H1 (cell line): ENCODE measurements at places on chromosomes 7 and 10. TPM values are rescaled to one million over a fixed set of nuclear protein-coding genes. Genes with fewer than 3 reads are reported as not detected.

The ITPRID1 gene
- 0.03 and 0.09 TPM in 2 replicates for polyA plus RNA-seq

GRCh38 chr7:137886746-137887145 lies 40.0 kb upstream of the DGKI start:
- DNase-seq: peak; percentile 38

- no peak for DNase-seq
These were observed 68.2 kb downstream of the TFEC start for GRCh38 chr7:115962340-115962739.

GRCh38 chr7:47329320-47329926 lies 252.5 kb downstream of the TNS3 start:
- peak; percentile 37 for DNase-seq

GRCh38 chr7:34190299-34190698 lies 285.0 kb downstream of the BMPER start:
- DNase-seq: no peak

- no peak for DNase-seq
These were observed 143.8 kb downstream of the AVL9 start for GRCh38 chr7:32639122-32639521.
